Psoas muscle (tissue), 8 donors: ENCODE measurements at places on chromosomes 16 and 17. TPM values are rescaled to one million over a fixed set of nuclear protein-coding genes. Genes with fewer than 3 reads are reported as not detected.
A peak's percentile ranks its signal among the peaks of the same experiment; 100 is the strongest.

DNA sequence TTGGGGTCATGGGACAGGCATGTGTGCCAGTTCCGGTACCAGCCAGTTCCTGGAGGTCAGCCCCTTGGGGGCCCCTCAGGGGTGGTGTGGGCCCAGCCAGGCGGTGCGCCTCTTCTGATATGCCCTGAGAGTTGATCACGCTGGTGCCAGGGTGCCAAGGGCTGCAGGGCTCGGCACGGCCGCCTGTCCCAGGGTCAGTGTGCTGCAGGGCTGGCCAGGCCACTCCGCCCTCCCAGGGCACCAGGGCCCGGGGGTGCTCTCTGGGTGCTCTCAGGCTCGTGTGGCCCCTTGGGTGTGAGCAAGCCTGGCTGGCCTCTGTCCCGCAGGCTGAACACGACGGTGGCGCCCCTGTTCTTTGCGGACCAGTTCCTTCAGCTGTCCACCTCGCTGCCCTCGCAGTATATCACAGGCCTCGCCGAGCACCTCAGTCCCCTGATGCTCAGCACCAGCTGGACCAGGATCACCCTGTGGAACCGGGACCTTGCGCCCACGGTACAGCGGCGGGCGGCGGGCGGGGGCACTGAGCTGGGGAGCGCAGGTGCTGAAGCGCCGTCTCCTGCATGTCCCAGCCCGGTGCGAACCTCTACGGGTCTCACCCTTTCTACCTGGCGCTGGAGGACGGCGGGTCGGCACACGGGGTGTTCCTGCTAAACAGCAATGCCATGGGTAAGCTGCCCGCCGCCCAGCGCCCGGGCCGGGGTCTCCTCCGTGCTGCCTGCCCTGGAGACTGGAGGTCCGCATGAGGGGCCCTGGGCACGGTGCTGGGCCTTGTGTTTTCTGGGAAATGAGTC is 6.0 kb downstream of the GAA start:
- DNase-seq = peak; percentile 39
- no peaks in the 10 kb centered on the region for H3K27me3 ChIP-seq
- no peak overlapping the region for H3K4me3 ChIP-seq
- H3K36me3 ChIP-seq = no peaks in the 10 kb centered on the region

SULT1A2 gene
- total RNA-seq = 1.5 TPM

DNA sequence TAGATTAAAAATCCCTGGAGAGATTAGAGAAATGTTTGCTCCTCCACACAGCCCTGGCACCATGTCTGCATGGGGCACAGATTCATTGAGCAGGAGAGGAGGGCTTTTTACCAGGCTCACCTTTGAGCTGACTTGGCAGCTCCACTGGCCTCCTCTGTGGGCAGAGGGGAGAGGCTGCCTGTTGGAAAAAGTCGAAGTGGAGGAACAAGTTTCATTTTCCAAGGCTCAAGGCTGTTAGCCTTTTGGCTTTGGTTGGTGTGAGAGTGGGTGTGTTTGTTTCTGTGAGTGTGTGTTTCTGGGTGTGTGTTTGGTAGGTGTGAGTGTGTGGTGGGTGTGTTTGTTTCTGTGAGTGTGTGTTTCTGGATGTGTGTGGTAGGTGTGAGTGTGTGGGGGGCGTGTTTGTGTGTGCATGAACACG is 5.6 kb downstream of the TMEM238L start:
- H3K36me3 ChIP-seq = no peaks in the 10 kb centered on the region
- H3K4me1 ChIP-seq = no peaks in the 10 kb centered on the region
- DNase-seq = no peak
- no peak overlapping the region for H3K27ac ChIP-seq
- H3K27me3 ChIP-seq = no peaks in the 10 kb centered on the region

TPPP3 gene
- 29.9 TPM for total RNA-seq

DNA sequence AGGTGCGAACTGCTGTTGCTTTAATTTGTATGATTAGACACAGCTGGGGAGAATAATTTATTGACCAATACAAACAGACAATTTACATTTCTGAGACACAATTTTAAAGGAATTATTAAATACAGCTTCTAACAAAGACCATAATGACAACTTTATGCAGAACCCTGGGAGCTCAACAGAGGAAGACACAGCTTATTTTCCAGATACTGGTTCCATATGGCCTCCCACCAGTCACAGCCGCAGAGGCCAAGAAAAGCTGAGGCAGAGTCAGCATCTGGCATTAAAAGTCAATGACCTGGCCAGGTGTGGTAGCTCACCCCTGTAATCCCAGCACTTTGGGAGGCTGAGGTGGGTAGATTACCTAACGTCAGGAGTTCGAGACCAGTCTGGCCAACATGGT is 66.1 kb upstream of the BCAR1 start:
- H3K27ac ChIP-seq = no peak overlapping the region
- H3K4me3 ChIP-seq = no peak overlapping the region
- H3K4me1 ChIP-seq = no peaks in the 10 kb centered on the region
- no peaks in the 10 kb centered on the region for H3K36me3 ChIP-seq

ST6GALNAC1 gene
- total RNA-seq = 0.42 TPM

- no peaks in the 10 kb centered on the region for H3K36me3 ChIP-seq
- H3K4me3 ChIP-seq = no peak overlapping the region
- H3K27ac ChIP-seq = no peak overlapping the region
Observed at GRCh38 chr16:57572978-57573728, 30.7 kb downstream of the ADGRG5 start.

DNA sequence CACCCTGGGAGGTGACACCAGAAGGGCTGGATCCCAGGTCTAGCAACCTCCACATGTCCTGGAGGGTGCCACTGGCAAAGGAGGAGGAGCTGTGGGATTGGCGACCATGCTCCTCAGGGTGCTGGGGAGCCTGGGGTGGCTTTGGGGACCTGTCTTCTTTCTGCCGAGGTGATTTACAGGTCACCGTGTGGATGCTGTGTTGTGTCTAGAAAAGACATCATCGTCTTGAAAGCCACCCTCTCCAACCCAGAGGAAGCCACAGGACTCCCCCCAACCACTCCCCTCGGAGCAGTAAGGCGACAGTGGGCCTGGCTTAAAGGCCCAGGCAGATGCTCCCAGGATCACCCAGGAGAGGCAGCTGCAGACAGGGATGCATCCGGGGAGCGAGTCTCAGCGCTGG is 29.7 kb upstream of the FASN start:
- H3K36me3 ChIP-seq = no peaks in the 10 kb centered on the region
- H3K27ac ChIP-seq = no peak overlapping the region
- DNase-seq = no peak
- H3K27me3 ChIP-seq = no peaks in the 10 kb centered on the region
- H3K4me3 ChIP-seq = no peak overlapping the region
- no peaks in the 10 kb centered on the region for H3K4me1 ChIP-seq

DNA sequence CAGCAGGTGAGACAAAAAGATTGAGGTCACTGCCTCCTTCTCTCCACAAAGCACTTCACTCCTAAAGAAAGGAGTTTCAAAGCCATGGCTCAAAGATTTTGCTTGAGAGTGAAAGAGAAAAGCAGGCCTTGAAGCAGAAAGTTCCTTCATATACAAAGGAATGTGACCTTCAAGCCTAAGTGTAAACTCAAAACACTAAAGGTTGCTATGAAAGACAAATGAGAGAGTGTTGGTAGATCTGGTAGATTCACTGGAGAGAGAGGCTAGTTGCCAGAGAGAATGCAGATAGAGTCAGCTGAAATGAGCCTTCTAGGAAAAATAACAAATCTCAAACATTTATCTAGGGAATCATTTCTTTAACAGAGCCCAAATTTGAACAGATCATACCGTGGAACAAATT is 305.2 kb downstream of the CDH8 start:
- no peaks in the 10 kb centered on the region for H3K27me3 ChIP-seq
- H3K36me3 ChIP-seq = no peaks in the 10 kb centered on the region
- no peaks in the 10 kb centered on the region for H3K4me1 ChIP-seq
- DNase-seq = no peak
- no peak overlapping the region for H3K27ac ChIP-seq
- no peak overlapping the region for H3K4me3 ChIP-seq

- no peak overlapping the region for H3K4me3 ChIP-seq
- H3K4me1 ChIP-seq = peaks cover 6% of the 10 kb centered on the region
- no peaks in the 10 kb centered on the region for H3K27me3 ChIP-seq
- H3K27ac ChIP-seq = no peak overlapping the region
- peaks cover 25% of the 10 kb centered on the region for H3K36me3 ChIP-seq
- no peak for DNase-seq
Observed at GRCh38 chr17:18230288-18231141, 5.1 kb downstream of the LLGL1 start.

BICDL2 gene
- not detected for total RNA-seq

DNA sequence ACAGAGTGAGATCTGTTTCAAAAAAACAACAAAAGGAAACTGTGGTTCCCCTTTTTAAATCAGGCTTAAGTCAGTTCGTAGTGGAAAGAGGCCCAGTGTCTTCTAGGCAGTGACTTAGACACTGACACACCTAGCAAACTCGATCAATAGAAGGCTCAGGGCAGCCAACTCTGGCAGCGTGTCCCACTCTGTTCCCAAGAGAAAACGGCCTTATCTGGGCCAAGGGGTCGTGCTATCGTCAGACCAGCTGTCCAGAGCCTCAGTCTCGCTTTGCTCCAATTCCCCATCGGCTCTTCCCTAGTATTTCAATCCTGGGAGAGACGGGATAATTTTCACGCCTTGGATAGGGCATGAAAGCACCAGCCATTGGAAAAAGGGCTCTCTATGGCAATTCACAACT is 72.9 kb downstream of the SLC5A11 start:
- H3K27me3 ChIP-seq = no peaks in the 10 kb centered on the region
- H3K27ac ChIP-seq = no peak overlapping the region
- DNase-seq = no peak

GRCh38 chr17:35241520-35241919 is 1.4 kb upstream of the SLFN5 start:
- H3K4me3 ChIP-seq = peak overlapping the region; percentile 89
- DNase-seq = no peak
- peak overlapping the region; percentile 91 for H3K27ac ChIP-seq
- no peaks in the 10 kb centered on the region for H3K27me3 ChIP-seq
- no peaks in the 10 kb centered on the region for H3K36me3 ChIP-seq

DNA sequence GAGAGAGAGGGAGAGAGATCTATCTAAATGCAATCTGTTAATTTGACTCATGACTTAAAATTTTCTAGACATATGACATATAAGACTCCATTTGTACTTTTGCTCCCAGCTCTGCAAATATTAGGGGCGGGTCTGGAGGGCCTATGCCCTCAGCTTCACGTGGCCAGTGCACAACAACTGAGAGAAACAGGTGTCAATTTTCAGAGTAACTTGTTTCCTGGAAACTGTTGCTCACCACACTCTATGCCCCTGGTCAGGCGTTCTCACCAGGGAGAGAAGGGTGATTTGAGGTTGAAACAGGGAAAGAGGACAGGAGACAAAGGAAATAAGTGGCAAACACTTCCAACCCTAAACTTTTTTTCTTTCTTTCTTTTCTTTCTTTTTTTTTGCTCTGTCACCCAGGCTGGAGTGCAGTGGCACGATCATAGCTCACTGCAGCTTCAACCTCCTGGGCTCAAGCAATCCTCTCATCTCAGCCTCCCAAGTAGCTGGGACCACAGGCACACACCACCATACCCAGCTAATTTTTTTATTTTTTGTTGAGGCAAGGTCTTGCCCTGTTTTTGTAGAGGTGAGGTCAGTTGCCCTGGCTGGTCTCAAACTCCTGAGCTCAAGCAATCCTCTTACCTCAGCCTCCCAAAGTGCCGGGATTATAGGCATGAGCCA is 270.0 kb downstream of the SLC39A11 start:
- H3K4me1 ChIP-seq = no peaks in the 10 kb centered on the region
- no peak for DNase-seq
- H3K27ac ChIP-seq = no peak overlapping the region

GRCh38 chr17:21113716-21114115 is 13.0 kb upstream of the DHRS7B start:
- H3K36me3 ChIP-seq = no peaks in the 10 kb centered on the region
- DNase-seq = no peak
- no peaks in the 10 kb centered on the region for H3K4me1 ChIP-seq
- H3K27me3 ChIP-seq = no peaks in the 10 kb centered on the region
- H3K27ac ChIP-seq = no peak overlapping the region
- H3K4me3 ChIP-seq = no peak overlapping the region

- no peaks in the 10 kb centered on the region for H3K27me3 ChIP-seq
- DNase-seq = no peak
- H3K4me3 ChIP-seq = peak overlapping the region; percentile 41
- peaks cover 46% of the 10 kb centered on the region for H3K36me3 ChIP-seq
Observed at GRCh38 chr17:19385521-19385983, 1.4 kb downstream of the MFAP4 start.

- no peaks in the 10 kb centered on the region for H3K4me1 ChIP-seq
- no peak overlapping the region for H3K4me3 ChIP-seq
- peaks cover 38% of the 10 kb centered on the region for H3K36me3 ChIP-seq
- no peak for DNase-seq
Observed at GRCh38 chr16:84048270-84048669, 5.7 kb upstream of the SLC38A8 start.

DNA sequence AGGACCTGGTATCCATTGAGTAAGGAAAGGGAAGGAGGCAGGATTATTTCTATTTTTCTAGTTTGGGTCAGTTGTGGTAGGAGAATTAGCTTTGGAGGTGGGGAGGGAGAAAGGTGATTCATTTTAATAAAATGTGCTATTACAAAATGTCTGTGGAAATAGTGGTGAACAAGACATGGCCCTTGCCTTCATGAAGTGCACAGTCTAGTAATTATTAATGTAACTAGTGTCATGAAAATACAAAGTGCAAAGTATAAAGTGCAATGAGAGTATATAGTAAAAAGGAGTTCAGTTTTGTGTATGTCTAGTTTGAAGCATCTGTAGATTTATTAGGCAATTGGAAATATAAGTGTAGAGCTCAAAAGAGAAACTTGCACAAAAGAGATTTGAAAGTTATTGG is 11.9 kb downstream of the NFATC3 start:
- no peak overlapping the region for H3K4me3 ChIP-seq
- peaks cover 67% of the 10 kb centered on the region for H3K4me1 ChIP-seq
- no peak for DNase-seq
- H3K36me3 ChIP-seq = peaks cover 7% of the 10 kb centered on the region
- H3K27ac ChIP-seq = peak overlapping the region; percentile 90

GRCh38 chr16:31568577-31569359 is 41.1 kb downstream of the AHSP start:
- peak overlapping the region; percentile 34 for H3K4me3 ChIP-seq
- H3K4me1 ChIP-seq = no peaks in the 10 kb centered on the region
- H3K27ac ChIP-seq = no peak overlapping the region
- DNase-seq = no peak

GRCh38 chr17:28242791-28243190 is 76.2 kb upstream of the TMEM97 start:
- H3K4me3 ChIP-seq = no peak overlapping the region
- no peaks in the 10 kb centered on the region for H3K27me3 ChIP-seq
- no peaks in the 10 kb centered on the region for H3K4me1 ChIP-seq
- no peak for DNase-seq
- no peak overlapping the region for H3K27ac ChIP-seq

DNA sequence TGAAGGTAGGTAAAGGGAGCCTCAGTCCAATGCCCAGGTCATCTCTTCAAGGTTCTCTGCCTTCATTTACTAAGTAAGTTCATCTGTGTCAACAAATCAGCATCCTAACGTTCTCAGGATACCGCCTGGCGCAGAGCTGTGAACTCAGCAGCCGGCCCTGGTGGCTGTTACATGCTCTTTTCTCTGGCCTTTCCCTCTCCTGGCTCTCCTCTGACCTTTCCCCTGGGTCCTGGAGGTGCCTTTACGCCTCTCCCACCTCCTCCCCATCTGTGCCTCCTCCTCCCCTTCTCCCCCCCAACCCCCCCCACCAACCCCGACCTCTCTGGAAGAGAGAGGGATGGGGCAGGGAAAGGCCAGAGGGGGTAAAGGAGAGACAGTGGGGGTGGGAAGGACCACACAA is 19.5 kb downstream of the COTL1 start:
- H3K36me3 ChIP-seq = no peaks in the 10 kb centered on the region
- no peaks in the 10 kb centered on the region for H3K27me3 ChIP-seq
- no peaks in the 10 kb centered on the region for H3K4me1 ChIP-seq
- DNase-seq = no peak
- H3K27ac ChIP-seq = no peak overlapping the region

CLEC10A gene
- 2.0 TPM for total RNA-seq
